Endothelial cell (in vitro differentiated cells): ENCODE measurements at places on chromosomes 1 and 21. TPM values are rescaled to one million over a fixed set of nuclear protein-coding genes. Genes with fewer than 3 reads are reported as not detected.
A peak's percentile ranks its signal among the peaks of the same experiment; 100 is the strongest.

DNA sequence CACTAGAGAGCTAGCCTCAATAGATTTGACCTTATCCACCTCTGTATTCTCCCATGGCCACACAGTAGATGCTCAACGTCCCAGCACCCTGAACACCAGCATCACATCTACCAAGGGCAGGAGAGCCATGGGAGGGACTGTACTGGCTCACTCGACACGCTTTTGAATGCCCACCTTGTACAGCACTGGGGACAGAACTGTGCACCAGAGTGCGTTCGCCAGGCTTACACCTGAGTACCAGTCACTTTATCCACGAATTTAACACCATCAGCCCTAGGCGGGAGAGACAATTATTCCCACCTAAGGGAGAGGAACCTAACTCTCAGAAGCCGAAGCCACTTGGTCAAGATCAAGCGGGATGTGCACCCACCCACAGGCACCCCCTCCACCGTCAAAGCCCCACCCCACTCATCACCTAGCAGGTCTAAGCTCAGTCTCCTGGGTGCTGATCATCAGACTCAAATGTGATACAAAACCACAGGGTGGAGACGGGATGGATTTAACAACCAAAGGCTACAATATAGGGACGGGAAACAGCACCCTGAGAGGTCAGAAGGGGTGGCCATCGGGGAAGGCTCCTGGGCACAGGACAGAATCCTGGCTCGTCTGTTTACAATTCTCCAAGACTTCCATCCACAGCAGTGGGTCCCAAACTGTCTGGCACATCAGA, 110.5 kb downstream of the GLIS1 start:
- DNase-seq, result no peak

DNA sequence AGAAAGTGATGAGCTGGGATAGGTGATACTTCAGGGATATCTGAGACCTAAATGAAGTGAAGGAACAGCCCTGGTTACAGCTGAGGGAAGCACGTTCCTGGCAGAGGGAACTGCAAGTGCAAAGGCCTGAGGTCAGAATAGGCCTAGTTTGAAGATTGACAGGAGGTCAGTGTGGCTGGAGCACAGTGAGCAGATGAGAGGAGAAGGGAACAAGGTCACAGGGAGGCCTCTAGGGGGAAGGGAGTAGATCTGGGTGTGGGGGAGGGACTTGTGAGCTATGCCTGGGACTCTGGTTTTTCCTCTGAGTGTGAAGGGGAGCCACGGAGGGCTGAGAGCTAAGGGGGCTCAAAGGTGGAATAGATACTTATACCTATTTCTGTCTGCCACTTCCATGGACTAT, 736.4 kb downstream of the MATN1 start:
- no peak for DNase-seq

- no peak for DNase-seq
These were observed 45.5 kb downstream of the PRDM15 start for GRCh38 chr21:41833497-41834115.

DNA sequence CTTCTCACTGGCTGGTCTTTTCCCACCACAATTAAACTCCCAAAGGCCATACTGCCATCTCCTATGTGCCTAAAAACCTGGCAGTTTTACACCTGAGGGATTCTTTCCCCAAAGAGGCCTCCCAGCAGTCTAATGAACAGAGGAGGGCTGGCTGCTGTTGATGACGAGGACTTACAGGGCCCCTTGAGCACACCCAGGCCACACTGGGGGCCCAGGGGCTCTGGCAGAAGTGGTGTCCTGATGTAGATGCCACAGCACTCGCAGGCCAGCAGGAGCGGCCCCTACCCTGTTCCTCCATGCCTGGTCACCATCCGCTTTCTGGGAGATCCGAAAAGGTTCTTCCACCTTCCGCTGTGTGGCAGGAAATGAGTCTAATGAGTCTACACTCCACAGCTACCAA, 24.2 kb downstream of the POFUT2 start:
- no peak for DNase-seq

DNA sequence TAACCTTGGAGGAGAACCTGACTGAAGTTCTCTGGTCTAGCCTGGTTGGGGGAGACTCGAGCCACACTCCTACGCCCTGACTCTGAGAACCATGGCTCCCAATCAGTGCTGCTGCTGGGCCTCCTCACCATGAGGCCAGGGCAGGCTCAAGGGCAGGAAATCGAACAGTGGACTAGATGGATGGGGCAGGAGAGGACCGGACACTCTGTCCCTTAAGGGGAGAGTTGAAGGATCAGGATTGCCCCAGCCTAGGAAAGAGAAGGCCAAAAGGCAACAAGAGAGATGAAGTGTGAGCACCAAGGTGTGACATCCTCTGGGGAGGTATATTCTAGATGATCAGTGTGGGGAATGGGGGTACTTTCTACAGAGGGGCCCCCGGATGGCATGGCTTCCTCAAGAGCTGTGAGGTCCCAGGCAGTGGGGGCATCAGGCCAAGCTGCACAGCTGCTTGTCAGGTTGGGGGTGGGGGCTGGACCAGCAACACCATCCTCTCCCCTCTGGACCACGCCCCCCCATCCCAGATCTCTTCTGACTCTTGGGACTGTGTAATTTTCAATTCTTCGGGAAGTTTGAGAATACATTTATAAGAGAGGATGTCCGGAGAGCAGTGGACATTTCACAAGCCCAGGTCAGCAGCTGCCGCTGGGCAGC, 34.0 kb downstream of the MX1 start:
- no peak for DNase-seq

DNA sequence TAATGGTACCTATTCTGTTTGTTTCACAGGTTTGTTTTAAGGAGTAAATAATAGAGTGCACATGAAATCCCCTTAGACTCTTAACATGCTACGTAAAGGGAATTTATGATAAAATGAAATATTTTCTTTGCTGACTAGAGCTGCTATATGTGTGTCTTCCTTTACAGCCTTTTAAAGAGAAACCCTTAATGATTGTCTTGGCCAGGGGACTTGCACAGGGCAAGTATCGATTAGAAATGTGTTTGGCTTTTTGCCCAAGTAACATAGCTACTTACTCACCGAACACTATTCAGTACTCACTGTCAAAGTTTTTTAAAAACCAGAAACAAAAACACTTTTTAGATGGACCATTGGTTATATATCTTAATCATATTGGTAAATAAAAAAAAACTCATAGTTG, 71.3 kb upstream of the KIAA1614 start:
- no peak for DNase-seq

DNA sequence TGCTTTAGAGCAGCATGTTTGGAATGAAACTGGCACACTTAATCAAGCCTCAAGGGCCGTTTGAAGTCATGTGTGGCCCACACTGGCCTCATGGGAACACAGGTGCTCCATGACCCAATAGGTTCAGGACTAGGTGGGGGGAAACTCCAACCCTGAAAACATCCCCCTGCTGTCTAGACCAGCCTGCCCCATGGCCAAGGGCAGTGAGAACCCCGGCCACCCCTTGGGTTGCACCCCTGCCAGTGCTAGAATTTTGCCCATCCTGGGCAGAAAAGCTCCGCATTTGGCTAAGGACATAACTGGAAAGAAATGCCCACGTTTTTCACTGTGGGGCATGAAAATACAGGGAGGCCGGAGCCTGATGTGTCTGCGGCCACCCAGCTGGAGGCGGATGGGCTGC, 6.1 kb upstream of the PTGER3 start:
- DNase-seq, result no peak

GRCh38 chr1:99603699-99604560, 42.0 kb upstream of the PALMD start:
- no peak for DNase-seq

GRCh38 chr1:84121360-84121759, 22.7 kb upstream of the PRKACB start:
- DNase-seq, result no peak

GRCh38 chr1:186308264-186309060, 66.6 kb downstream of the TPR start:
- no peak for DNase-seq

DNA sequence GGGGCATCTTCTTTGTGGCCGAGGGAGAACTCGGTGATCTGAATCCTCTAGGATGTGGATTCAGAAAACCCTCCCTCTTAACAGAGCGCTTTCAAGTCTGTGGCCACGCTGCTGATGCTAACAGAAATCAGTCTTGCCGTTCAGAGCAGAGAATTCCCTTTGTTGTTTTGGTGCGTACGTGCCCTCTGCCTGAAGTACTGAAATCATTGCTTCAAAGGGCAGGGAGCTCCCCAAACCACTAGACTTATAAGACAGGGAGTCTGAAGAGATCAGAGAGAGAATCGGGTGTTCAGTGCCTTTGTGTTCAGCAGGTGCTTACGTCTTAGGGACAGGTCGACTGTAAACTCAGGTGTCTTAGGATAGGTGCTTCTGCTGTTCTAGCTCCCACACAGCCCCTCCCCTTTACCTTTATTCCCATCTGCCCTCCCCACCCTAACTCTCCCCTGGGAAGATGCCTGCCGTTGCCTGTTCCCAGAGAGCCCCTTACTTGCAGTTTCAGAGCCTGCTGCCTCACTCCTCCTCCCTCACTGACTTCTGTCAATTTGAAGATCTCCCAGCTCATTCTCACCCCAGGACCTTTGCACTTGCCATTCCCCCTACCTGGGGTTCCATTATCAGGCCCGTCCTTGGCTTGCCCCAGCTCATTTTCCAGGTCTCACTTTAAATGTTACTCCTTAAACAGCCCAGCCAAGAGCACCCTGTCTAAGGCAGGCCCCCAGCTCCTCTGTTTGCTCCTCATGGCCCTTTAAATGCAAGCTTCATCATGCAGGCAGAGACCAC, 143.0 kb downstream of the CAMTA1 start:
- no peak for DNase-seq

- DNase-seq, result no peak
These were observed 122.9 kb downstream of the GLUL start for GRCh38 chr1:182268669-182269068.

DNA sequence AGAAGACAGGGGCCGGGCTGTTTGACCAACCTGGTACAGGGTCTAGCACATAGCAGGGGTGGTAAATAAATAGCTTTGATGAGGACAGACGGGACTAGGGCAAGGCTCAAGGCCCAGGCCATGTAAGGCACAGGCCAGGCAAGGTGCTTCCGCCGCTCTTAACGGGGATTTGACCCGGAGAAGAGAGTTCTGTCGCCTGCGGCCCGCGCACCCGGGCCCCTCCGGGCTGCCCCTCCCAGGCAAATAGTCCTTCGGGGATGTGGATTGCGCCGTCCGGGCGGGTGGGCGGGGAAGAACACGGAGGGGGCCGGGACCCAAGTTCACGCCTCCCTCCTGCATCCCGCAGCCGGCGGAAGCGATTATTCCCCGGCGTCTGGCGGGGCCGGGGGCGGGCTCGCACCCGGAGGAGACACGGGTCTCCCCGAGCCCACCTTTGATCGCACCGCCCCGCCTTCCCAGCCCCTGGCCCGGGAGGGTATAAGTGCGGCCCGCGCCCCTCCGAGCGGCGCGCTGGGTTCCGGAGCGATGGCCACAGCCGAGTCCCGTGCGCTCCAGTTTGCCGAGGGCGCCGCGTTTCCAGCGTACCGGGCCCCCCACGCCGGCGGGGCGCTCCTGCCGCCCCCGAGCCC, at the start of gene MIXL1:
TSS of gene MIXL1 (plus strand) at position 508 of the 629 bp plus-strand sequence. CDS start at position 526, 18 bp downstream.
- peak; percentile 38 for DNase-seq

- DNase-seq, result no peak
These were observed 720 bp upstream of the TMCC2 start for GRCh38 chr1:205226868-205227583.

DNA sequence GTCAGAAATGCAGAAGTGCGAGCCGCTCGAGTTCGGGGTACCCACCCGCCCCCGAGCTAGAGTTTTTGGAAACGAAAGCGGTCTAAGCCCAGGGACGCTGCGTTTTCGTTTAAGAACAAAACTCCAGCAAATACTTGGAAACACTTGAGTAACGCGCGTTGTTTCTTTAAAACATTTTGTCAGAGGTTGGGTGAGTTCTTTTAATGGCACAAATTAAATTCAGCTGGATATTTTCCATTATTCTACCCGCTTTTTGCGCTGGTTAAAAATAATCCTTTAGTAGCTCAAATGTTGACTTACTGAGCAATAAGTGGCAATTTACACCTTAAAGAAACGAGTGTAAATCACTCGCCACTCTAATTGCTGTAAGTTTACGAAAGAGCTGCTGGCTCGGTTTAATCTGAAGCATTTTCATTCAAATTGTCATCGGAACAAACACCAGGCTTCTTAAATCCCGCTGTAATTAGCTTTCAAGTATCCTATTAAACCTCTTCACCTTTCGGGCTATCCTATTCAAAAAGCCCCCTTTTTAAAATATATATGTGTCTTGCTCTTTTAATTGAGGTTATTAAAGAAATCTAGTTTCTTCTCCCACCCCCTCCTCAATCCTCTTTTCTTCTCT, 1.5 kb downstream of the LHX8 start:
- no peak for DNase-seq

- no peak for DNase-seq
These were observed 97.4 kb upstream of the ADGRL2 start for GRCh38 chr1:81703391-81703755.

DNA sequence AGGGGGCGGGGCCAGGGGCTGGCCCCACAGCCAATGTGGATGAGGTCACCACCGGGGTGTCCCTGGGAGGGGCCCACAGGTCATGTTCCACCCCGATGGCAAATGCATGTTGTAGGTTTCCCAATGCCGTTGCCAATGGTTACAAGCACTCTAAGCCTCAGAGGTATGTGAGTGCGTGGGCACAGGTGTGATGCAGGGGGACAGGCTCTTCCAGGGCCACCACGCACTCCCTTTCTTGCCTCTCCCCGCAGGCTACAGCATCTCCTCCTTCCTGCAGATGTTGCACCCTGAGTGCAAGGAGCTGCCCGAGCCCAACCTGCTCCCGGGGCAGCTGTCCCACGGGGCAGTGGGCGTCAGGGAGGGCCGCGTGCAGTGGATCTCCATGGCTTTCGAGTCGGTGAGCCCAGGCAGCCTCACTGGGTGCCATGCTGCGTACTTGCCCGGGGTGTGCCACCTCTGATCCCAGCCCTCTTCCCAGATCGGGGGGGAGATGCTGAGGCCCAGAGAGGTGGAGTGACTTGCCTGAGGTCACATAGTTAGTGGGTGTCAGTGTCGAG, 52.4 kb downstream of the DISP3 start:
- no peak for DNase-seq

- DNase-seq, result no peak
These were observed 13.9 kb downstream of the IL6R start for GRCh38 chr1:154418923-154419619.

NUDT4B gene
- not detected for total RNA-seq

ELAPOR1 gene
- 0.26 TPM for total RNA-seq

IFI6 gene
- 9.7 TPM for total RNA-seq

DENND4B gene
- total RNA-seq, result 53.1 TPM

CCSAP gene
- total RNA-seq, result 6.7 TPM

FCRLB gene
- 0.36 TPM for total RNA-seq

ATP6V1G3 gene
- not detected for total RNA-seq

TRAF3IP3 gene
- total RNA-seq, result not detected

NCF2 gene
- total RNA-seq, result 0.67 TPM

S100A12 gene
- total RNA-seq, result not detected

ZBTB37 gene
- 10.1 TPM for total RNA-seq

PTCH2 gene
- total RNA-seq, result 0.51 TPM

NKAIN1 gene
- total RNA-seq, result 3.7 TPM

KIF14 gene
- total RNA-seq, result 3.8 TPM

KCNE1 gene
- 0.26 TPM for total RNA-seq

PCAT6 gene
- 2.0 TPM for total RNA-seq
